ENCODE measurements at places on chromosomes 7 and 10.

DNA sequence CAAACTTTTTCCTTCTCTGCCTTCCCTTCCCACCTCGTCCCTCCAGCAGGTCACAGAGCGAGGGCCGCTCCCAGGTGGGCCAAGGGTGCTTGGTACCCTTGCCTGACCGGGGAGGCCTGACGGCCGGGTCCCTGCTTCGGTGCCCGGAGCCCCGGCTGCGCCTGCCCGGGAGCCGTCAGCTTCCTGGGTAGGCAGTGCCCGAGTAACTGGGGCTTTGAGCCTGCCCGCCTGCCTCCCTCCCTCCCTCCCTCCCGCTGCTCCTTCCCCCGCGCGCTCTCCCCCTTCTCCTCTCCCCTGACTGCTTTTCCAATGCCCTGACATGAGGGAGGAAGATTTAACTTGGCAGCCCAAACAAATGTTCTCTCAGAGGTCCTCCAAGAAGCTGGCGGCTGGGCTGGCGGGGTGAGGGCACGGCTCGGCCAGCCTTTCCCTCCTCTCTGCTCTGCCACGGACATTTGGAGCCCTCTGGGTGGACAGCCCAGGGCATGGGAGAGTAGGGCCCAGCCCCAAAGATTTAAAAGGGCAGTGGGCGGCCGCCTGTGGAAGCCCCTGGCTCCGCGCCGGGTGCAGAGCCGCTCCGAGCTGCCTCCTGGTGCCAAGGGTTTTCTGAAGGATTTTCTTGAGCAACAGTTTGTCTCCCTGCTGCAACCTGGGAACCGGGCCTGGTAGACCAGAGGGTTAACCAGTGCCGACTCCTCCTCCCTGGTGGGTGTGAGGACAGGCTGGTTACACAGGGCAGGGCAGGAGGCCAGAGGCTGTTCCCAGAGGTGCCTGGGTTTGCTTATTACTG is 2.0 kb downstream of the ZMIZ1 start:
- peak; percentile 53 for DNase-seq

- DNase-seq, result no peak
Observed at GRCh38 chr7:150716939-150717338, 526 bp downstream of the GIMAP1 start.

DNA sequence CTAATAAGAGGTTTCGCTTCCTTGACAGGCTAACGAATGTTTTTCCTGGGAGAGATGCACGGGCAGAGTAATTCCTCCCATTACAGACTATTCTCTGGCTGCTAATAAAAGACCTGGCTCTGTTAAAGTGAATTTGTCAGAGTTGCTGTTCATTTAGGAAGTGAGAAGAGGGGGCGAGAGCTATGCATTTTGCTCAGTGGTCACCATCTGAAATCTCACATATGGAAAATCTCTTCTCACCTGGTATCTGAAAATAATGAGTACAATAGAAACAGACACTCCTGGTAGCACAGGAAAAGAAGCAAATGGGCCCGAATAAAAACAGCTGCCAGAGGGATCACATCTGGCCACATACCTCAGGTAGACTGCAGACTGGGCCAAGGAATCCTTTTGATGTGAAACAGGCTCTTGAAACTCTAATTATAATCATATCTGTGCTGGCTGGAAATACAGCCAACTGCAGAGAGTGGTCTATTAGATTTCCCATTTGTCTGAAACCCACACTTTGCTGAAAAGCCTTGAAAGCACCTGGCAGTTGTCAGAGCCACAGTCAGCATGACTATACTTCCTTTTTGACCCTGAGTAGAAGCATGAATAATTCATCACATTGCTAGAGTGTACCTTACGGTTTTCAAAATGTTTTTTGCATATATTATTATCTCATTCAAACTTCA is 33.6 kb downstream of the AOAH start:
- no peak for DNase-seq

- no peak for DNase-seq
Observed at GRCh38 chr10:120270906-120271305, 186.1 kb upstream of the PLPP4 start.

- DNase-seq, result no peak
Observed at GRCh38 chr7:107843184-107843583, 40.2 kb upstream of the SLC26A3 start.

DNA sequence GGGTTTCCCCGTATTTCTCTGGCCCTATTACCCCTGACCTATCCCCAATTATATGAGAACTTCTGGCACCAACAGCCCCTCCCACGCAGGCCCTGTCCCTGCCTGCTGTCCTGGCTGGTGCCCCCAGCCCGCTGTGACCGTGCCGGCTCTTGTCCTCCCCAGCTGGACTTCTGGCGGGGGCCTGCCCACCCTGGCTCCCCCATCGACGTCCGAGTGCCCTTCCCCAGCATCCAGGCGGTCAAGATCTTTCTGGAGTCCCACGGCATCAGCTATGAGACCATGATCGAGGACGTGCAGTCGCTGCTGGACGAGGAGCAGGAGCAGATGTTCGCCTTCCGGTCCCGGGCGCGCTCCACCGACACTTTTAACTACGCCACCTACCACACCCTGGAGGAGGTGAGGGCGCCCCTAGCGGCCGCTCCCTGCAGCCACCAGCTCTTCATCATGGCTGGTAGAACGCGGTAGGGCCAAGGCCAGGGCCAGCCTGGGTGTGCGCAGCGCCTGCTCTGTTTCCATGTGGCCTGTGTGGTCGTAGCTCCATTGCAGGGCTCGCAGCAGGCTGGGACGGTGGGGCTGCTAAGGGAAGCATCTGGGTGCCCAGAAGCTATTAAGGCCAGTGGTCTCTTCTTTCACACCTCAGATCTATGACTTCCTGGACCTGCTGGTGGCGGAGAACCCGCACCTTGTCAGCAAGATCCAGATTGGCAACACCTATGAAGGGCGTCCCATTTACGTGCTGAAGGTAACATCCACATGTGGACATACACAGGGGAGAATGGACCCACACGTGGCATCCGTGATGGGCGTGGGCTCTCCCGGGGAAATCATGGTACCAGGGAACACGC is 1.4 kb downstream of the CPA1 start:
- no peak for DNase-seq

DNA sequence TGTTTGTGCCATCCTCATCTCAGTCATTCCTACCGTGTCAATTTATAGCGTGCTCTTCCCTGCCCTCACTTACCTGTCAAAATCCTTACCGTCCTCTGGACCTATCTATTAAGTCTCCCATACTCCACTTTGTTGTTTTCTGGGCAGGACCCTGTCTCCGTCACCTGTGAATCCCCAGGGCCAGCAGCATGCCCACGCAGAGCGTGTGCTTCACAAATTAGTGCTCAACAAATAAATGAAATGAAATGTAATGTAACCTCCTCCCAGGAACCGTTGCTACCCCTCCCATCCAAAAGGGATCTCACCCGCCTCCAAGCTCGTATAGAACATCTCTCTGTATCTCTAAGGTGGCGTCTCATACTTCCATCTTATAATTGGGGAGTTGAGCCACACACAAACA is 589.9 kb upstream of the MGMT start:
- no peak for DNase-seq

- DNase-seq, result no peak
Observed at GRCh38 chr7:3561932-3562331, 260.9 kb downstream of the SDK1 start.

- no peak for DNase-seq
Observed at GRCh38 chr10:7659560-7659959, 7.2 kb downstream of the ITIH5 start.

- no peak for DNase-seq
Observed at GRCh38 chr10:130726996-130727725, 584.4 kb downstream of the TCERG1L start.

- DNase-seq, result no peak
Observed at GRCh38 chr10:107687701-107688100, 523.2 kb upstream of the SORCS1 start.

- no peak for DNase-seq
Observed at GRCh38 chr10:13758756-13759155, 172.0 kb downstream of the PRPF18 start.

- DNase-seq, result no peak
Observed at GRCh38 chr10:68543004-68543918, 15.9 kb upstream of the SLC25A16 start.

GRCh38 chr10:80452069-80452468 is 2.0 kb upstream of the TSPAN14 start:
- no peak for DNase-seq

DNA sequence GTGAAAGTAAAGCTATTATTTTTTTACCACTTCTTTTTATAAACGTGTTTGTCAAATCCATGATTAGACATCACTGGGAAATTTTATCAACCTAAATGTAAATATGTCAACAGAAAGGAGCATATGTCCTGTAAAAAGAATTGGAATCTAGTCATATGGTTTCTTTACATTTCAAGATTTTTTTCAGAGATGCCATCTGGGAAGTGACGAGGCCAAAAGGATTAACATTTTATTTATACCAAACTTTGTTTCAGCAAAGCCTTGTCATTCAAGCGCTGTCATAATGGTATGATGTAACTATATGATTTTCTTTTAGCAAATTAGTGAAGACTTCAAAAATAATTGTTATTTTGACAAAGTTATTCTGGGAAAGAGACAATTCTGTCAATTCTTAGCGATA is 117.3 kb downstream of the SEMA3A start:
- no peak for DNase-seq

- no peak for DNase-seq
Observed at GRCh38 chr7:101308245-101309085, 13.1 kb downstream of the IFT22 start.

DNA sequence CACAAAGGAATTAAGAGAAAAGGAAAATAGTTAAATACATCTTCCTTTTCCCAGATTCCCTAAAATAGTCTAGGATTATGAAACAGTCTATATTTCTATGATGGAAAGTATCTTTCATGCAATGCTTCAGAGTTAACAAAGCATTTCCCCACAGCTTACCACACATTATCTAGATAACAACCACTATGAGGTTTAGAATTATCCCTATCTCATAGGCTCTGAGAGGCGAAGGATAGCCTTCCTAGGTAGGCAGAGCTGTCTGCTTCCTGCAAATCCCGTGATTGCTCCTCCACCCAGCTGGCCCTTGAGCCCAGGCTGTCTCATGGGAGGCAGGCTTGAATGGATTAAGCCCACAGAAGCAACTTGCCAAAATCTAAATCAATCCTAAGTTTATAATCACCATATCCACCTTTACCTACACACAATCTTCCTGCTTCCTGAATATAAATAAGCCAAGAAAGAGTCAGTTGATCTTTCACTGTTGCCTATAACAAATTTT is 321.4 kb upstream of the AOAH start:
- DNase-seq, result no peak

- no peak for DNase-seq
Observed at GRCh38 chr10:80487791-80488538, 33.9 kb downstream of the TSPAN14 start.

DNA sequence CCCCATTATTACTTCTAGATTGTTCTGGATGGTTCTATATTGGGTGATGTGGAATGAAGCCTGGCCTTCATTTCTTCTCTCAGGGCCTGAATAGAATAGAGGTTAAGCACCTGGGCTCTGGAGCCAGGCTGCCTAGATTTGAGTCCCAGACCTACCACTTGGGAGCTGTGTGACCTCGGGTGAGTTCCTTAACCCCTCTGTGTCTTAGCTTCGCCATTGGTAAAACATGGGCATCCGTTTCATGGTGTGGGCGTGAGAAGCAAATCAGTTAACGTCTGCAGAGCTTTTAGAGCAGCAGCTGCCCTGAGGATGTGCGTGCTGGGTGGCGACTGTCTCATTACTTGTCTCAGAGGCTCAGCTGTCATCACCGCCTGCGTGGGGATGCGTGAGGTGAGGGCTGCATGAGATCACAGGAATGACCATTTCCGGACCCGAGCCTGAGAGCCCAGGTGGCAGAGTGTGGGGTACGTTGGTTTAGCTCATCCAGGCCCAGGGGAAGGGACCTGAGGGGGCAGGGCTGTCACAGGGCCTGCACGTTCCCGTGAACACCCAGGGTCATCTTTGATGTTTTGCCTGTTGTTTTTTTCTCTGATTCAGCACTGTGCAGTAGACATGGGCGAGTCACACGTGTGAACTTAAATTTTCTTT is 9.7 kb downstream of the AGAP3 start:
- DNase-seq, result no peak

GRCh38 chr10:70066190-70066589 is 13.5 kb downstream of the MACROH2A2 start:
- DNase-seq, result no peak

- no peak for DNase-seq
Observed at GRCh38 chr7:4682621-4683042, 537 bp downstream of the FOXK1 start.

DNA sequence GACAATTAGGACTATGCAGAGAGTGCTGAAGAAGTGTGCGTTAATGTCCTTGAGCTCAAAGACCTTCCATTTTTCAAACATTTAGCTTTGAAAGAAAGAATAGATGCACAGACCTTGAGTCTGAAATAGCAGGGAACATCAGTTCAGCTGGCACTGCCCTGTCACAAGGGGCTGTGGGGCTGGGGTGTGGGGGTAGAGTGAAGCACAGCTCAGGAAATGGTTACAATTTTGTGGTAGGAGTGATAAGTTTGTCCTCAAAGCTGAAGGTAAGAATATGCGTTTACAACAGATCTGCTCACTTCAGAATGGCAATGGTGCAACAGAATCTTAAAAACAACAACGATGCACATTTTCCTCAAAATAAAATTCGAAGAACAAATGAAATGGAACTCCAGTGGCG is 33.6 kb downstream of the SMKR1 start:
- no peak for DNase-seq

DNA sequence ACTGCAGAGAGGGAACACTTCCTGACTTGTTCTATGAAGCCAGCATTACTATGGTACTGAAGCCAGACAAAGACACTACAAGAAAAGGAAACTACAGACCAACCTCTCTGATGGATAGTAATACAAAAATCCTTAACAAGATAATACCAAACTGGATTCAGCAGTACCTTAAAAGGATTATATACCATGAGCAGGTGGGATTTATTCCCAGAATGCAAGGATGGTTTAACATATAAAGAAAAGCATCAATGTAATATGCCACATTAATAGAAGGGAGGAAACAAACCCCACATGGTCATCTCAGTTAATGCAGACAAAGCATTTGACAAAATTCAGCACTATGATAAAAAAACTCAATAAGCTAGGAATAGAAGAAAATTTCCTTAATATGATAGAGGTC is 47.2 kb downstream of the EBLN1 start:
- no peak for DNase-seq

DNA sequence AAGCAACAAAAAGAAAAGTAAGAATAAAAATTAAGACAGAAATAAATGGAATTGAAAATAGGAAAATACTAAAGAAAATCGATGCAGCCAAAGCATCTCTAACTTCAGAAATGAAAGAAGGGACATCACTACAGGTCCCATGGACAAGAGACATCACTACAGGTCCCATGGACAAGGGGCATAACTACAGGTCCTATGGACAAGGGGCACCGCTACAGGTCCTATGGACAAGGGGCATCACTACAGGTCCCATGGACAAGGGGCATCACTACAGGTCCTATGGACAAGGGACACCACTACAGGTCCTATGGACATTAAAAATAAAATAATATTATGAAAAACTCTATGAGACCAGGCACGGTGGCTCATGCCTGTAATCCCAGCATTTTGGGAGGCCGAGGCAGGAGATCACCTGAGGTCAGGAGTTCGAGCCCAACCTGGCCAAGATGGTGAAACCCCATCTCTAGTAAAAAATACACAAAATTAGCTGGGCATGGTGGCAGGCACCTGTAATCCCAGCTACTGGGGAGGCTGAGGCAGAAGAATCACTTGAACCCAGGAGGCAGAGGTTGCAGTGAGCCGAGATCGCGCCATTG is 101.0 kb upstream of the DNAAF5 start:
- no peak for DNase-seq
